Right ventricle myocardium inferior (tissue), 1 donor: ENCODE measurements at places on chromosomes 3 and 15. TPM values are rescaled to one million over a fixed set of nuclear protein-coding genes. Genes with fewer than 3 reads are reported as not detected.

SNTN gene
- total RNA-seq: not detected

ATP2B2 gene
- total RNA-seq: 0.14 TPM

DNA sequence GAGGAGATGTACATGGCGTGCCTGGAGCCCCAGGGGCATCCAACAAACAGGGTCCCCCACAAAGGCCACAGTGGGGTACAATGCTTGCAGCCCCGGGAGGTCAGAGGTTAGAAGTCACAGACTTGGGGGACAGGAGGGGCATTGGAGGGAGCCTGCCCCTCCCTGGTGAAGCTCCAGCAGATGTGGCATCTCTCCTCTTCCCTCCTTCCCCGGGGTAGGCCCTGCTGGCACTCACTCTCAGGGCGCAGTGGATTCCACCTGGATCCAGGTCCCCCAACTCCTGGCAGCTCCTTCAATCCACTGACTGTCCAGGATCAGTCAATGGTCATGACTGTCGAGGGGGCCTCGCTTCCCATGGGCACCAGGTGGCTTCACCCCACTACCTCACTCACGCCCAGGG, 32.2 kb downstream of the RGMA start:
- no peak for DNase-seq

SAMD7 gene
- not detected for total RNA-seq

MESP1 gene
- 7.4 TPM for total RNA-seq

GRCh38 chr15:90165659-90166489, 35.3 kb upstream of the SEMA4B start:
- no peak for DNase-seq

HYAL1 gene
- 70.1 TPM for total RNA-seq

TGM4 gene
- not detected for total RNA-seq

CD200R1 gene
- 1.0 TPM for total RNA-seq

GRCh38 chr3:40705663-40706062, 180.9 kb downstream of the ZNF621 start:
- DNase-seq: no peak

- DNase-seq: no peak
Measured at GRCh38 chr3:61857297-61857696, 295.9 kb downstream of the PTPRG start.

- DNase-seq: no peak
Measured at GRCh38 chr3:14462738-14463137, 60.3 kb downstream of the SLC6A6 start.

DNA sequence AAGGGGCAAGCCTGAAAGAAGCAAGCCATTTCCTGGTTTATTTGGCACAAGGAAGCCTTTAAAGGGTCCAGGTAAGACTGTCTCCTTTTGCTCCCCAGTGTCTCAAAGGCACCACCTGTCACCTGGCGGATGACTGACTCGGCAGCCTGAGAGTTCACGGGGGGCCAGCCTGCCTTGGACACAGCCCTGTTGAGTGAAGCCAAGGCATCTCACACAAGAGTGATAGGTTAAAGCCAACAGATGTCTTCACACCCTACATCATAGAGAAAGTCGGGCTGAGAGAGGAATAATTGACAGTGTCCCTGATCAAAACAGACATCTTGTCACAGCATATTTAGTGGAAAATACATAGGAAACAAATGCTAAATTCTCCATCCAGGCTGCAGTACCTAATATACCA, 28.2 kb upstream of the LIPC start:
- no peak for DNase-seq

GRCh38 chr15:50167110-50167509, 14.9 kb upstream of the SLC27A2 start:
- no peak for DNase-seq

GRCh38 chr3:112875561-112875960, 28.9 kb upstream of the CD200R1L start:
- no peak for DNase-seq

GRCh38 chr15:72934921-72935320, 117.3 kb upstream of the NEO1 start:
- no peak for DNase-seq
